ENCODE measurements at places on chromosomes 3 and 15. TPM values are rescaled to one million over a fixed set of nuclear protein-coding genes. Genes with fewer than 3 reads are reported as not detected.
A peak's percentile ranks its signal among the peaks of the same experiment; 100 is the strongest.

- DNase-seq, result peak; percentile 55
These were observed 3.7 kb downstream of the HHATL start for GRCh38 chr3:42698911-42699230.

GRCh38 chr3:132979606-132980005 lies 58.6 kb upstream of the TMEM108 start:
- DNase-seq, result no peak

GRCh38 chr3:45988362-45988761 lies 7.3 kb downstream of the FYCO1 start:
- DNase-seq, result no peak

DNA sequence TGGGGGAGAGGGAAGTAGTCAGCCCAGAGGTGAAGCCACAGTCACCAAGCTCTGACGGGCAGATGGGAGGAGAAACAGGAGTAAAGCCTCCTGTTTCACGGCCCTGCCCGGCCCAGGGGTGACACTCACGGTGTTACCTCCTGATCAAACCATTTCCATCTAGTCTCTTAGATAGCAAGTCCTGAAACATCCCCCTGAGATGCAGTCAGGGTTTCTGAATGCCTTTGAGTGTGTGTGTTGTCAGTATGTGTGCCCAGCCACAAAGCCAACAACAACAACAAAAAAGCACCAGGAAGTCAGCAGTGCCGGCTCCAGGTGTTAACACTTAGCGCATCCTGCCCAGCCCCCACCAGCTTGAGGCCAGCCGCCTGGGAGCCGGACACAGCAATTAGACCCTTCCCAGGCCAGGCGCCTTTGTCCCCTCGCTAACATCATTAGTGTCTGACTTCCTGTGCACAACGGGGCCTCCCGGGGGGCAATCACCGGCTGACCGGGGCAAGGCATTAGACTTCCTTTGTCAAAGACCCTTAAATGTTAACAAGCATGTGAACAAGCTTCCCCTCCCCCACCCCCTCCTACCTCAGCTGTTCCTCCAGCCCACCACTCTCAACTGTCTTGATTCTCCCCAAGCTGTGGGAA lies 34.5 kb downstream of the IL17RD start:
- DNase-seq, result no peak

The WHAMM gene
- total RNA-seq, result 5.3 TPM

- no peak for DNase-seq
These were observed 198.5 kb upstream of the RARB start for GRCh38 chr3:25229586-25229985.

DNA sequence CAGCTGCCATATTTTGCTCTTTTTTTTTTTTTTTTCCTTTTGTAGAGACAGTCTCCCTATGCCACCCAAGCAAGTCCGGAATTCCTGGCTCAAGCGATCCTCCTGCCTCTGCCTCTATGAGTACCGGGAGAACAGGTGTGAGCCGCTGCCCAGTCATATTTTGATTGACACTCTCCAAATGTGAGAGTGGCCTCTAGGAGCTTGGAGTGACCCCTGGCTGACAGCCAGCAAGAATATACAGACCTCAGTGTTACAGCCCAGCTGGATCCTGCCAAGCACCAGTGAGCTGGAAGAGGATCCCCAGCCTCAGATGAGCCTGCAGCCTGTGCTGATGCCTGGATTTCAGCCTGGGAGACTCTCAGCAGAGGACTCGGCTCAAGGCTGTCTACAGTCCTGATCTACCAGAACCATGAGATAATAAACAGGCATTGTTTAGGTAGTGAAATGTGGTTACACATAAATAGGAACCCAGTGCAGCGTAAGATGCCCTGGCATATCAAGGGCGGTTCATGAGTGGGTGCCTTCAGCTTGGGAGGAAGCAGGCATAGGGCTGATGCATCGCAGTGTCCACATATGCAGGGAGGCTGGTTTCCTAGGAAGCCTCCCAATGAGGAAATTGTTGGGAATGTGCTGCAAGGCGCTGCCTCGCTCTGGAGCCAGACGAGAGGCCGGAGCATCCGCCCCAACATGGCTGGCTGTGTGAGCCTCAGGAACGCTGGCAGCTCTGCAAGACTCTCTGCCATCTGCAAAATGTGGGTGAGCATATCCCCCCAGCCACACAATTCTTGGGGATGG lies 38.9 kb upstream of the ATP10A start:
- DNase-seq, result no peak
